ENCODE measurements at places on chromosomes 7 and 10. TPM values are rescaled to one million over a fixed set of nuclear protein-coding genes. Genes with fewer than 3 reads are reported as not detected.

- DNase-seq: no peak
Observed at GRCh38 chr10:72720814-72721660, 29.1 kb downstream of the MCU start.

VWA2 gene
- not detected for total RNA-seq

GRCh38 chr10:122190176-122190943 is 80.7 kb upstream of the BTBD16 start:
- no peak for DNase-seq

DNA sequence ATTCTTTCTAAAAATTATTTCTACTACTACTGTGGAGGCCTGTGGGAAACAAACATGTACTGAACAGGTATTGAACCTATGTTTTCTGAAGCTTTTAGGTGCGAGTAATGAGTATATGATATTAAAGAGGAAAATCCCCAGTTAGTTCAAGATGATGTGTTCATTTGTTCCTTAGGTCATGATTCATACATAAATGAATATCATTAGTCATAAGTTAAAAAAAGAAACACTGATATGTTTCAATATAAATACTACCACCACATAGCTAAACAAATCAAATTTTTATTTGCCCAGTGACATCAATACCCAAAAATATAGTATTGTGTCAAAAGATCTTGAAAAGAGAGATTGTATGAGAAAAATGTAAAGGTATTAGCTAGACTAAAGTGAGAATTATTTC is 210.7 kb upstream of the GNAI1 start:
- DNase-seq: no peak

GRCh38 chr10:116688241-116688711 is 54.1 kb downstream of the HSPA12A start:
- no peak for DNase-seq
